Left hindlimb (tissue), 1 donor: ENCODE measurements at places on chromosomes 16 and 17.

DNA sequence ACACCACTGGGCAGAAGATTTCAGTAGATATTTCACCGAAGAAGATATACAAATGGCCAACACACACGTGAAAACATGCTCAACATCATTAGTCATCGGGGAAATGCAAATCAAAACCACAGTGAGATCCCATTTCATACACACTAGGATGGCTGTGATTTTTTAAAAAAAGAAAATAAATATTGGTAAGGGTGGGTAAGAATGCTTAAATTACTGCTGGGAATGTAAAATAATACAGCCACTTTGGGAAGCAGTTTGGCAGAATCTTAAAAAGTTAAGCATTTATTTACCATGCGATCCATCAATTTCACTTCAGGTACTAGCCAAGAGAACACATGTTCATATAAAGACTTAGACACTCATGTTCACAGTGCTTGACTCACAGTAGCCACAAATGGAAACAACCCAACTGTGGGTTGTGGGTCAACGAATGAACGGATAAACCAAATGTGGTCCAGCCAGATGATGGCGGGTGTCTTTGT is 6.5 kb upstream of the C16orf74 start:
- no peak for DNase-seq

DNA sequence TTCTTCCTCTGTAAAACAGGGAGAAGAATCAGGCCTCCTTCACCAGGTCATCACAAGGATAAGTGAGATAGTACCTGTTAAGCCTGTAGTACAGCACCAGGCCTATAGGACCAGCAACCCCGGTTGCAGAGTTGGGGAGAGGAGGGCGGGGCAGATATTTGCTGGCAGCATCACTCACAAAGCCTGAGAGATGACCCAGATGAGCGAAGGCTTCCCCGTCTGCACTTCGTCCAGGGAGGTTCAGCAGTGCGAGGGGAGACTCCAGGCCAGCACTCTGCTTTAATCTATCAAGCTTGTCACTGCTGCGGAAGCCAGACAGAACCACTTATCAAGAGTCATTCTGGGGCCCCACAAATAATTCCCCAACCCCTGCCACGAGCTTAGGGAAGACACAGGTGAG is 15.8 kb upstream of the RBBP6 start:
- DNase-seq = no peak

- no peak for DNase-seq
Measured at GRCh38 chr17:41667280-41668041, 21.2 kb upstream of the EIF1 start.

- DNase-seq = no peak
Measured at GRCh38 chr17:9768381-9768934, 22.9 kb downstream of the DHRS7C start.

GRCh38 chr17:31724619-31725018 is 134.4 kb downstream of the COPRS start:
- DNase-seq = no peak

GRCh38 chr17:72975509-72975908 is 117.0 kb downstream of the SLC39A11 start:
- DNase-seq = no peak

DNA sequence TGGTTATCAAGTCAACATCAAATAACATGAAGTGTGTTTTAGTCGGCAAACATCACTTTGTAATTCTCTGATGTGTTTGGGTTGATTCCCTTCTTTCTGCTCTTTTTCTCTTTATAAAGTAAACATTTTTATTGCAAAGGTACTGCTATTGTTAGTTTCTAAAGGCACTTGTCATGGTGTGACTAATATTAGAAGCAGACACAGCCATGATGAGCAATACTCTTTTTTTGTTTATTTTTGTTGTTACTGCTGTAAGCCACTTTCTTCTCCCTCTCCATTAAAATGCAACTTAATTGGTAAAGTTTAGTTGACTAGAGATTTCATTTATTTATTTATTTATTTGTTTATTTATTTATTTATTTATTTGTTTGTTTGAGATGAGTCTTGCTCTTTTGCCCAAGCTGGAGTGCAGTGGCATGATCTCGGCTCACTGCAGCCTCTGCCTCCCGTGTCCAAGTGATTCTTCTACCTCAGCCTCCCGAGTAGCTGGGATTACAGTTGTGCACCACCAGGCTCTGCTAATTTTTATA is 424.7 kb downstream of the WWOX start:
- DNase-seq = no peak

DNA sequence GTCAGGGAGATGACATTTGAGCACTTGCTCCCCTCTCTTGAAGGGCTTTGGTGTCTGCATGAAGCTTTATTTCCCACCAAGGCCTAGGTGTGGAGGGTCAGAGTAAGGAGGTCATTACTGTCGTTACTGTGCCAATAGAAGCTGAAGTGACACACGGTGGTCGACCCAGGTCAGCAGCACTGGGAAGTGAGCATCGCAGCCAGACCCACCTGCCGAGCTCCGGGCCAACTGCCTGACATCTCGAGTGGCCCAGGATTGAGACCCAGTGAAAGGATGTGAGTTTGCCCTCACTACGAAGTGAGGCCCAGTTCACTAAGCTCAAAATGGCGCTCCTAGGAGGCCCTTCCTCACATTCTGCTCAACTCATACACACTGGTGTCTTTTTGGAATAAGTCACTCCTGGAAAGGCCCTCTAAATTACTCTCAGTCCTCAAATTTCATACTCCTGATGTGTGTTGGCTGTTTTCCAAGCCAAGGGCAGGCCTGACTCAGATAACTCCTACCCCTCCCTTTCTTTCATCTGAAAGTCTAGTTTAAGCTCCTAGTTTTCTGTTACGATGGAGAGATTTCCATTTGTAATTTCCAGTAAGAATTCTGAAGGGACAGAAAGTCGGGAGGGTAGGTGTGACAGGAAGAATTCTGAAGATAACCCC is 200.4 kb downstream of the LGALS9B start:
- DNase-seq = no peak

DNA sequence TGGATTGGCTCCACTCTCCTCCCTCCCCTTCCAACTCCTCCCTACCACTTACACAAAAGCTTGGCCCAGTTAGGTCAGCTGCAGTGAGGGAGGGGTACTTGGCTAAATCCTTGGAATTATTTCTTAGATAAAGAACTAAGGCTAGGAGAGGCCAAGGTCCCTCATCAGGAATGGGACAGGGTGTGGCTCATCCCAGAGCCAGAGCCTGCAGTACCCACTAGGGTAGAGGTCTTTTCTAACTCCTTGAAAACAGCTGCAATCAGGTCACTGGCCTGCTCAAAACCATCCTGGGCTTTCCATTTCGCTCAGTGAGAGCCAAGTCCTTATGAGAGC is 1.9 kb upstream of the SLC46A1 start:
- DNase-seq = no peak

DNA sequence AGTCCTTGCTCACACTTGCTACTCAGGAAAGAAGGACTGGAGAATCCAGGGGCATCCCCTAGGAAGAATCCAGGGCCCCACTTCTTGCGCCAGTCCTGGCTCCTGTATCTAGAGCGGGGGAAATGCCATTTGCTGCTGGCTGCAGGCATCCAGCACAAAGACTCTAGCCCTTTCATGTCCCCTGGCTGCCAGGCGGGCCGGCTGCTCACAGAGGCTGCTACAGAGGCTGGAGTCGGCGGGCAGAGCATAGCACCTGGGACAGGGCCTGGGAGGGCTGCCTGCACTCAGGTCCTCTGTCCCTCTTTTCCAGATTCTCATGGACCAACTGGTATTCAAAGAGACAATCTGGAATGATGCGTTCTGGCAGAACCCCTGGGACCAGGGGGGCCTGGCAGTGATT is 13.8 kb downstream of the SMIM5 start:
- no peak for DNase-seq

- DNase-seq = no peak
Measured at GRCh38 chr16:14419817-14420216, 210.2 kb downstream of the PARN start.

DNA sequence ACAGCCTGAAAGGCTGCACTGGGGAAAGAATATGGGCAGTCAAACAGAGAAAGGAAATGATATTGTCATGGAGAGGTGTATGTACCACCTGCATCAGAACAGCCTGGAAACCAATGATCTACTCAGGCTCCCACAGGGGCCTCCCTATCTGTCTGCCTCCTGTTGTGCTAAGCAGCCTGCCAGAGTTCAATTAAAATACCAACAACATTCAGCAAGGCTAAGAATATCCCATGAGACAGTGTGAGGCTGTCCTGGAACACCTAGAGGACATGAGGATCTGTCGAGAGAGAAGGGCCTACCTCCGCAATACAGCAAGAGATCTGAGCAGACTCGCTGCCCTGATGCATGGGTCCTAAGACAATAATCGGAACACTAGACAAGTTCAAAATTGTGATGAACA is 8.4 kb downstream of the FXR2 start:
- no peak for DNase-seq

DNA sequence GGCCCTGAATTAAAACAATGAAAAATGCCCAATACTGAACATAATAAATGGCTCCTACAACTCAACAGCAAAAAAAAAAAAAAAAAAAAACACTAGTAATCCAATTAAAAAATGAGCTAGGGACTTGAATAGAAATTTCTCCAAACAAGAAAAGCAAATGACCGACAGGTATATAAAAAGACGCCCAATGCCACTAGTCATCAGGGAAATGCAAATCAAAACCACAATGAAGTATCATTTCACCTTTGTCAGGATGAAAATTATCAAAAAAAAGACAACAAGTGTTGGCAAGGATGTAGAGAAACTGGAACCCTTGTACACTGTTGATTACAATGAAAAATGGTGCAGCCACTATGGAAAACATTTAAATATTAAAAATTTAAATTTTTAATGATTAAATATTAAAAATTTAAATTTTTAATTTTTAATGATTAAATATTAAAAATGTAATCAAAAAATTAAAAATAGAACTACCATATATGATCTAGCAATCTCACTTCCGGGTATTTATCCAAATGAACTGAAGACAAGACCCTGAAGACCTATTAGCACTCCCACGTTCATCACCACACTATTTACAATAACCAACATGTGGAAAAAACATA is 28.1 kb downstream of the BBS2 start:
- no peak for DNase-seq

DNA sequence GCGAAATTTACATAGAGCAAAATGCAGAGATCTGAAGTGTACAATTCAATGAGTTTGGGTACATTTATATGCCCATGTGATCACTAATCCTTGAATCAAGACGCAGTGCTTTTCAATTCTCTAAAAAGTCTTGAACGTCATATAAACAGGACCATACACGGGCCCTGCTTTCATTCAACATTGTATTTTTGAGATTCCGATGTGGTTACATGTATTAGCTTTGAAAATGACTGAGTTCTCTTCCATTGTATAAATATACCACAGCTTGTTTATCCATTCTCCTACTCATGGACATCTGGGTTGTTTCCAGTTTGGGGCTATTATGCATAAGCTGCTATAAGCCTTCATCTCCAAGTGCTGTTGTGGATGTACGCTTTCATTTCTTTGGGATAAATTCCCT is 45.5 kb downstream of the ZCCHC14 start:
- DNase-seq = no peak

GRCh38 chr17:64085650-64086005 is 44.3 kb downstream of the ERN1 start:
- DNase-seq = no peak

DNA sequence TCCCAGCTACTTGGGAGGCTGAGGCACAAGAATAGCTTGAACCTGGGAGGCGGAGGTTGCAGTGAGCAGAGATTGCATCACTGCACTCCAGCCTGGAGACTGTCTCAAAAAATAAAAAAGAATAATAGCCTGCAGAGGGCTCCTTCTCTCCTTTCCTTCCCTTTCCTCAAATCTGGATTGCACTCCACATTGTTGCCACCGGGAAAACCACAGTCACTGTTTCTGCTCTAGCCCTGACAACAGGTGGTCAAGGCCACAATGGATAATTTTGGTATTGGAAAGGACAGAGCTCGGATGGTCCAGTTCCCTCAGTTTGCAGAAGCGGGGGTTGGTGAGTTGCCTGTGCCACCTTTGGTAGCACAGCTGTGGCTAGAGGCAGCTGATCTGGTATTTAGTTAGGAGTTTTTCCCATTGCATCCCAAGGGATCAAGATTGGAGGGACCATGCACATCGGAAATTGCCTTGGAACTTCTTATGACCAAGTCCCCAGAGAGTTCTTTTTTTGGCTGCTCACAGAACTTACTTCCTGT is 44.7 kb upstream of the PRSS54 start:
- peak; percentile 40 for DNase-seq

DNA sequence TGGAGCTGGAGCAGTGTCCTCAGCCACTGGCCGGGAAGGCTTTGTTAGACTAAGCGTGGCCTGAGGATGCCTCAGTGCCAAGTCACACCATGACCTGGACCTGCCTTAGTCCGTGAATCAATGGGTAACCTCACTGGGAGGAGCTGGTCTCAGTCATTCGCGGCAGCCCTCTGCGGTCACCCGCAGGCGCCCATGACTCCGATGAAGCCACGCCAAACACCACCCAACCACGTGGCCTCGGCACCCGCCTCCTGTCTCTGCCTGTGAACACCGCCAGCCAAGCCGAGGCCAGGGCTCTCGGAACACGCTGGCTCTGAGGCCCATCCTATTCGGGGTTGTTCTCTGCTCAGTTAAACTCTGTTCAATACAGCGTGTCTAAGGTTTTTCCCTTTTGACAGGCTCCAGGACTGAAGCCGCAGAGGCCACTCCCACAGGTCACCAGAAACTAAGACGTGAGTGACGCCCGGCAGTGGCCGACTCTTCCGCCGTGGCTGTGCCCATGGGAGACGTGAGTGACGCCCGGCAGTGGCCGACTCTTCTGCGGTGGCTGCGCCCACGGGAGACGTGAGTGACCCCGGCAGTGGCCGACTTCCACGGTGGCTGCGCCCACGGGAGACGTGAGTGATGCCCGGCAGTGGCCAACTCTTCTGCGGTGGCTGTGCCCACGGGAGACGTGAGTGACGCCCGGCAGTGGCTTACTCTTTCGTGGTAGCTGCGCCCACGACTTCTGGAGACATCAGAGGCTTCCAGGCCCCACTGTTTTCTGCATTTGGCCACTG is 16.8 kb upstream of the PABPN1L start:
- no peak for DNase-seq

DNA sequence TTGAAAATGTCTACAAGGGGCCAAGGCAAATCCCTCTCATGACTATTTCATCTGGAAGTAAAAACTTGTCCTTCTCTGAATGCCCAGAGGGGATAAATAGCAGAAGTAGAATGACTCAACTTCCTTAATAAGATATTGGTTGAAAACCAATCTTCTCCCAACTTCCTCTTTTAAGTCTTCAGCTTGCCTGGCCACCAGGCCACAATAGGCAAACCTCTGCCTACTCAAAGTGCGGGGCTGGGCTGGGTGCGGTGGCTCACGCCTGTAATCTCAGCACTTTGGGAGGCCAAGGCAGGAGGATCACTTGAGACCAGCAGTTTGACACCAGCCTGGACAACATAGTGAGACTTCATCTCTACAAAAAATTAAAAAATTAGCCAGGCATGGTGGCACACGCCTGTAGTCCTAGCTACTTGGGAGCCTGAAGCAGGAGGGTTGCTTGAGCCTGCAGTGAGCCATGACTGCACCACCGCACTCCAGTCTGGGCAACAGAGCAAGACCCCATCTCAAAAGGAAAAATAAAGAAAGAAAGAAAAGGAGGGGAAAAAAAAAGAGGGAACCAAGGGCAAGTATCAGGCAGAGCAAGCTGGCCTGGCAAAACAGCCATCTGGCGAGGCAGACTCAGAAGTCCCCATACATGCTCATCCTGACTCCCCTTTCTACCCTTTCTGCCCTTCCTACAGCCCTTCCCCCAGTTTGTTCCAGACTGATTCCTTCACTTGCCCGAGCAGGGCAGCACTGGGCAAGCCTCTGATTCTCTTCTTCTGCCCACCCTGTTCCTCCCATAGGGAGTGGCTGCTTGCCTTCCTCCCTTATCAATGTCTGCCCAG is 20.6 kb downstream of the MAP3K14 start:
- peak; percentile 17 for DNase-seq
